A549 treated with Mapracorat at 1 μM for 4 hours (cell line): ENCODE measurements at places on chromosomes 16 and 17. TPM values are rescaled to one million over a fixed set of nuclear protein-coding genes. Genes with fewer than 3 reads are reported as not detected.

Gene STH
- not detected in 5 replicates for total RNA-seq

Gene NKD1
- 0.11 to 0.53 TPM (median 0.42 TPM) in 5 replicates for total RNA-seq

Gene SLFN12
- total RNA-seq = 0.11 TPM in 1 of 5 replicates, not detected in the others

Gene KANSL1
- total RNA-seq = 22.8 to 24.9 TPM (median 23.0 TPM) in 5 replicates

Gene CDYL2
- 0.46 to 0.92 TPM (median 0.53 TPM) in 5 replicates for total RNA-seq

Gene SYNGR3
- 6.5 to 9.5 TPM (median 7.7 TPM) in 5 replicates for total RNA-seq
